ENCODE measurements at places on chromosomes 4 and X.

GRCh38 chr4:112266823-112267222 is 18.9 kb downstream of the TIFA start:
- DNase-seq = peak; percentile 5

DNA sequence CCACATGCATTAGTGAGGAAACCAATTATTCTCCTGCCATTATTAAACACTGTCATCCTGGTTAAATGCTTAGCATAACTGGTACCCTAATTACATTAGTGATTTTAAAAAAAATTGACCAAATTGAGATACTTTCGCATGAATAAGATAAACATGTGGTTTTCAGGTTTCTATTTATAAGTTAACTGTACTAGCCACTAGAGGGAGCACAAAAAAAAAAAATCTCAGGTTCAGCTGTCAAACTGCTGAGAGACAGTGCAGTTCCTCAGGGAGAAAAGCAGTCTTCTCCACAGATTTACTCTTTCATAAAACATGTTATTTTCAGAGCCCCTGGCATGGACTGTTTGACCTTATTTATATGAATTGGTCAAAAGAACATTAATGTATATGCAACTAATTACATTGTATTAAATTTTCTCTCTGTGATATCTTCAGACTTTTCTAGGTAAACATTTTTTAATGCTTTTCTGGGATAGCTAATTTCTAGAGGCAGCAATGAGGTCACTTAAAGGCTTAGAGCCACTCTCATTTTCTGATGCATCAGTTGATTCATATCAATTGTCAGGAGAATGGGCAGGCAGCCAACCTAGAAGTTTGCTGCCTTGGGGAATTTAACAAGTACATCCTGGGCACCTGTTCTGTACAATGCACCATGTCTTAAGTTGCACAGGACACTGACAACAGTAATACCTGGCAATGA is 167.5 kb downstream of the CDS1 start:
- DNase-seq = peak; percentile 55

GRCh38 chr4:139686130-139686529 is 20.5 kb downstream of the MGST2 start:
- DNase-seq = no peak

GRCh38 chrX:71236836-71237235 is 13.8 kb downstream of the GJB1 start:
- DNase-seq = no peak

- no peak for DNase-seq
Observed at GRCh38 chr4:137960371-137961050, 281.6 kb downstream of the SLC7A11 start.

- no peak for DNase-seq
Observed at GRCh38 chrX:53263597-53264094, 17.7 kb downstream of the IQSEC2 start.

DNA sequence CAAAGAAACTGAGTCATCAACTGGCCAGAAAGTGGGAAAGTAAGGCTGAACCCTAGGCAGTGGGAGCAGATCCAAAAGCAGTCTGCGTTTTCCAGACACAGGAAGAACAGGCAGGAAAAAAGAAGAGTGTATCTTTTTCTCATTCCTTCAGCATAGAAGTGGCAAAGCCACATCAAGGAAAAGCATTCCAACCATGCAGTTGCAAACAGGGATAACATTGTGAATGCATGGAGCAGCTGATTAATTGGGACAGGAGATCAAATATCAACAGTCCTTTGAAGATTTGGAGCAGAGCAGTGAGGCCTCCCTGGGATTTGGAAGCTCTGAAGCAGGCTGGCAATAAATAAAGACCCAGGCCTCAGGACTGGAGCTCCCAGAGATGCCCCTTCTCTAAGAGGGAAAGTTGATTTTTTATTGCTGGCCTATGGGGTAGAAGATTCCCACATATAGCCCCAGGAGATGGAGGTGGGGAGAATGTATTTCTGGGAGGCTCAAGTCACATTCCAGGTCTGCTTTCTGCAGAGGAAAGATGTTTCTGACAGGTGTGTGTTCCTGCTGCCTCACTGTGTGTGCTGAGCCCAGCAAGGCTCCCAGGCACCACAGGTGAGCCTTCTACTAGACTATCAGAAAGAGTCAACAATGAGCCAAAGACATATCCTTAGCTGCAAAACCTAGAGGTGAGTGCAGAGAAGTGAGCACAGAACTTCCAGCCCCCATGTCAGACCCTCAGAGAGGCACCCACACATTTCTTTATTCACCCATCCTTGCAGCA is 222.5 kb downstream of the RAB28 start:
- no peak for DNase-seq

DNA sequence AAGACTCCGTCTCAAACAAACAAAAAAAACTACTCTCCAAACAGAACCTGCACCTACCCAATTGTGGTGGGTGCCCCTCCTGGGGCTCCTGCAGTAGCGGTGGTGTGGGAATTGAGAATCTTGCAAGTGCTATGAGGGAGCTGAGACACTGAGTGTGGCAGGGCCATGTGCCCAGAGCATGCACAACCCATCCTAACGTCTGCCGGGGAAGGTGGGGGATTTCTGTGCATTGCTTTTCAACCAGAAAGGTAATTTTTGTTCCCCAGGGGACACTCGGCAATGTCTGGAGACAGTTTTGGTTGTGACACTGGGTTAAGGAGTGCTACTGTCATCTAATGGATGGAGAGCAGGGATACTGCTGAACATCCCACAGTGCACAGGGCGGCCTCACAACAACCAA is 35.7 kb downstream of the TBL1X start:
- no peak for DNase-seq

DNA sequence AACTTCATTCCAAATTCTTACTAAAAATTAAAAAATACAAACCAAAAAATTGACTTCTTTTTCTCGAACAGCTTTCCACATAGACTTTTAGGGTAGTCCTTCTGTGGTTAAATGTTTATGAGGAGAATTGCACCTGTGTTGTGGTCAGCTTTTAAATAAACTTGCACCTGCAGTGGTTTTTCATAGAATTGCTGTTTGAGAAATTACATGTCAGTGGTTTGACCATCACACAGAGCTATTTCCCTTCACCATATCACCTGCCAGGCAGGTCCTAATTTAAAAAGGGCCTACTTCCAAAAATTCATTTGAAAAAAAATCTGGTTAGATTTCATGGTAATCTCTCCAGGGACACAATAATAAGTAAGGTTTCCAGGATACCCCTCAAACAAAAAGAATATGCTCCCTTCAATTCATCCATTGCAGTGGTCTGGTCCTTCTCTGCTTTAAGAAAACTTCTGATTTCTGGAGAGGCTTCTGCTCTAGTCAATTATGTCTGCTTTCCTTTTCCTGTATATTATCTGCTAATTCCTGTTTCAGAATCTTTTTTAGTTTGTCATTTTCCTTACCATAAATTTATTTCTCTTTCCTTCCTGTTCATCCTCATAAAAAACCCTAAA is 9.8 kb upstream of the UTP3 start:
- no peak for DNase-seq

- DNase-seq = no peak
Observed at GRCh38 chr4:112453321-112453720, 62.7 kb downstream of the NEUROG2 start.

DNA sequence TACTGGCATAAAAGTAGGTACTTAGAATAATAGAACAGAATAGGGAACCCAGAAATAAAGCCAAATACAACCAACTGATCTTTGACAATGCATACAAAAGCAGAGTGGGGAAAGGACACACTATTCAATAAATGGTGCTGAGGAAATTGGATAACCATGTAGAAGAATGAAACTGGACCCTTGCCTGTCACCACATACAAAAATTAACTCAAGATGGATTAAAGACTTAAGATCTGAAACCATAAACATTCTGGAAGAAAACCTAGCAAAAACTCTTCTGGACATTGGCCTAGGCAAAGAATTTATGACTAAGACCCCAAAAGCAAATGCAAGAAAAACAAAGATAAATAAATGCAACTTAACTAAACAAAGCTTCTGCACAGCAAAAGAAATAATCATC is 45.6 kb downstream of the ARFIP1 start:
- DNase-seq = no peak

DNA sequence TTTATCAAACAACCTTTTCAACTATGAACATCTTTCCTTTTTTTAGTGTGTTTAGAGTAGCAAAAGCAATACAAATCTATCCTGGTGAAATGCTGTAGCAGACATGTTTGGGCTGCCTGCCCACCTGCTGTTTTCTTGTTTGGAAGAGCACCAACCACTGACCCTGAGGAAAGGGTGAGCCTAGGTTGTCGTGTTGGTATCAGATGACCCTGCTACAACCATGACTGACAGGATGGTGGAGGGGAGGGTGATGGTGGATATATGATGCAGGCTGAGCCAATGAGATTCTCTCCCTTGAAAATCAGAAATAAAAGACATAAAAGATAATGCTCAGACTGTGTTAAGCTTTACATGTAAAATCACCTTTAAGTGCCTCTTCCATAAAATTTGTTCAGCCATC is 201.2 kb downstream of the NPNT start:
- DNase-seq = no peak

- DNase-seq = no peak
Observed at GRCh38 chr4:100113096-100113495, 77.2 kb downstream of the DDIT4L start.

GRCh38 chr4:124224256-124224655 is 488.3 kb downstream of the ANKRD50 start:
- no peak for DNase-seq

DNA sequence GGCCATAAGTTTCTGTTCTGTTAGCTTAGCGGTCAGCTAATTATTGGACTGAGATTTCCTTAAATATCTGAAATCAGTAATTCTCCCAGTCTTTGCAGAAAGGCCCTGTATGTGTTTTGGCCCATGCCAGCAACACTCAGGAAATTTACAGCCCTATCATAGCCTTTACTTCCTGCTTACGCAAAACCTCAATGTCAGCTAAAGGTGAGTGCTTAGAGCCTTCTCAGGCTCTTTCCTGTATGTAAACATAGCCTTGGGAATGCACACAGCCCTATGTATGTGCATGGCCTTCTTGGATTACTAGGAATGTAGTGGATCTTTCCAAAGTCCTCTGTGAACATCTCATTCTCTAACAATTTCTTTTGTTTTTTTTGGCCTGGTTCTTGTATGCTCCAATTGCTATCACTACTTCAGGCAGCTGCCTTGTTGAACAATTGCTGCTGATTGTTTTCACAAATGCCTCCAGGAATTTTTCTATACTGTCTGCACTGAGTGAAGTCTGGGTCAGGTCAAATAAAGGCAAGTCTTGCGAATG is 200.0 kb downstream of the PPP1R2C start:
- DNase-seq = no peak

DNA sequence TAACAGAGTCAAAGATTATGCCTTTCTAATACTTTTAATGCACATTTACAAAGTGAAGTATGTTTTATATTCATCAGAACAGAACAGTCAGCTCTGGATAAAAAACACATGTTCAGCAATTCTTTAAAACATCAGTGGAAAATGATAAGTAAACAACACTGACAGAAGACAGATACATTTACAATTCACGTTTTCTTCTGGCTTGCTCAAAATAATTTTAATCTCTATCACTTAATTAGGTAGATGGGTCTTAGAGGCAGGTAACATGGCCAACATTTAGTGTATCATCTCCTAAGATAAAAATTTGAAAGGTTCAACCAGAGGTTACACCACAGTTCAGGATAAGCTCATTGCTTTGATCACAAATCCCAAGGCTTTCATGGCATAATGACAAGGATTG is 156.8 kb upstream of the MAB21L2 start:
- no peak for DNase-seq

- DNase-seq = no peak
Observed at GRCh38 chrX:123983240-123983639, 21.7 kb downstream of the STAG2 start.

DNA sequence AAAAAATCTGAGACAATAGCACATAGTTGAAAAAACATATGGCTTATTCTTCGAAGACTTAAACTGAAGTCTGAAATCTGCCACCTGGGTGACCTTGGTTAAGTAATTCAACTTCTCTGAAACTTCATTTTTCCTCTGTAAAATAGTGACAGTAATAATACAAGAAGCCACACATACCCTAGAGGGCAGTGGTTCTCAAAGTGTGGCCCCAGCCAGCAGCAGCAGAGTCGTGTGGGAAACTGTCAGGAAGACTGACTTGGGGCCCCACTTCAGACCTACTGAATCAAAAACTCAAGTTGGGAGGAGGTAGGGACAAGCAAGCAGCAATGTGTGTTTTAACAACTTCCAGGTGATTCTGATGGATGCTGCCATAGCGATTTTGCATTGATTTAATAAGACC is 249.9 kb downstream of the HNRNPD start:
- DNase-seq = no peak

DNA sequence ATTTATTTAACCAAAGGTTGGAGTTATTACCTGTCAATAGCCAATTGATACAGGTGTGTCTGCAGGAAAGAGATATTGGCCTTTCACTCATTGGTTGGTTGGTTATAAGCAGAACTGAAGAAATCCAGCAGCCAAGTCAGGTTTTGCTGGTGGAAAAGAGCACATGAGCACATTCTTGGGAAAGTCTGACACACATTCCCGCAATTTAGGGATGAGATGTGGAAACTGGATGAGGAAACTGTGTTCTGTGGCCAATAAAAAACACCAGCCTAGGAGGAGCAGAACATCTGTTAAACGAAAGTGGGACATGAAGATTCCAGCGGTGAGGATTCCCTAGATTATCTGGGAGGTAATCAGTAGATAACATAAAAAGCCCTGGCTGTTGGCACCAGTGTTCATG is 567.4 kb upstream of the CPEB2 start:
- DNase-seq = no peak

DNA sequence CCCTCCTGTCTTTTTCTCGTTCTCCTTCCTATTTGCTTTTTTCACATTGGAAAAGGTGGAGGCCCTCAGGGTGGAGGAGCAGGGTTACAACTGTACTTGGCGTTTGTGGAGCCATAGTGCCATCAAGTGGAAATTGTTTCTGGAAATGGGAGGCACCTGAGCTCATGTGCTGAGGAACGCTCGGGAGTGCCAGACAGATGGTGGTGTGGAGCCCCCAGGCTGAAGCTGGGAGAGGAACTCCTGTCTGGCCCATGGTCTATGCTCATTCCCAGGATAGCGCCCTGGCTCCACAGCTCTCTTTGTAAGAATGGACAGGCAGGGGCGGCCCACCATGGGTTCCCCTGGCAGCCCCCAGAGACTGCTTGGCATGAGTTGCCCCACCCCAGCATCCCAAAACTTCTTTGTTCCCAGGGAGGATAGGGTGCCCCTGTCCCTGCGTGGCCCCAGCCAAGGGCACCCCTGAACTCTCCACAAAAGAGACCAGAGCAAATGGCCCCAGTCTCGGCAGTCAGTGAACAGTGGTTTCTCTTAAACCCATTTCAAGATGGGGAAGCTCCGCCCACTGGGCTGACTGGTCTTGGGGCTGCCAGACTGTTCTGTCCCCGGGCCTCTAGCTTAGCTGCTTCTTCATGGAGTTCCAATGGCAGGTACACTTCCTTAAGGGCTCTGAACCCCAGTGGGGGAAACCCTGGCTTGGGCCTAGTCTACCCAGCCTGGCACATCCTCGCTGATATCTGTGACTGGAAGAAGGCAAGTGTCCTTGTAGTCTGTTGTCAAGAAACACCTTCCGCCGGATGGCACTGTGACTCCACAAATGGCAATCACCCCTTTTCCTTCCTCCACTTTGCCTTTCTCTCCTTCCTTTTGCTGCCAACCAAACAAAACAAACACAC is 70.1 kb downstream of the NBDY start:
- DNase-seq = no peak
